ENCODE measurements at places on chromosomes 11 and 22.

- no peak for DNase-seq
These were observed 144.7 kb upstream of the LMO1 start for GRCh38 chr11:8408151-8408941.

GRCh38 chr11:472272-472671, 22.2 kb downstream of the PTDSS2 start:
- no peak for DNase-seq

- no peak for DNase-seq
These were observed 558.4 kb upstream of the CADM1 start for GRCh38 chr11:116062490-116063171.

DNA sequence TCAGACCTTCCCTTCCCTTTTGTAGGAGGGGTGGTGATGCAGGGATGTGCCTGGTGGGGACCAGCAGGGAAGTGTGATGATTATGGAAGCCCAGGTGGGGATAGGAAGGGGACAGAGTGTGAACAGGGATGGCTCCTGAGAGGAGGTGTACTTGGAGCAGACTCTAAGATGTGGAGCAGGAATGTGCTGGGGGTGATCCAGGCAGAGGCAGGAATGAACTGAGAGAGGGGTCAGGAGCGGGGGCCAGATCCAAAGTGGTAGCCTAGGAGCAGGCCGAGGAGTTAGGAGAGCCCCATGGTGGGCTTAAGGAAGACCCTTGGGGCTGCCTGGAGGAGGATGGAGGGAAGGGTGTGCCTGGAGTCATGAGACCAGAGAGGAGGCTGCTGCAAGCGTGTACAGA, 3.7 kb downstream of the NPTXR start:
- no peak for DNase-seq

GRCh38 chr11:125402435-125402834, 93.6 kb downstream of the FEZ1 start:
- no peak for DNase-seq

- DNase-seq = peak; percentile 30
These were observed 1065.2 kb downstream of the JRKL start for GRCh38 chr11:97454988-97455387.

DNA sequence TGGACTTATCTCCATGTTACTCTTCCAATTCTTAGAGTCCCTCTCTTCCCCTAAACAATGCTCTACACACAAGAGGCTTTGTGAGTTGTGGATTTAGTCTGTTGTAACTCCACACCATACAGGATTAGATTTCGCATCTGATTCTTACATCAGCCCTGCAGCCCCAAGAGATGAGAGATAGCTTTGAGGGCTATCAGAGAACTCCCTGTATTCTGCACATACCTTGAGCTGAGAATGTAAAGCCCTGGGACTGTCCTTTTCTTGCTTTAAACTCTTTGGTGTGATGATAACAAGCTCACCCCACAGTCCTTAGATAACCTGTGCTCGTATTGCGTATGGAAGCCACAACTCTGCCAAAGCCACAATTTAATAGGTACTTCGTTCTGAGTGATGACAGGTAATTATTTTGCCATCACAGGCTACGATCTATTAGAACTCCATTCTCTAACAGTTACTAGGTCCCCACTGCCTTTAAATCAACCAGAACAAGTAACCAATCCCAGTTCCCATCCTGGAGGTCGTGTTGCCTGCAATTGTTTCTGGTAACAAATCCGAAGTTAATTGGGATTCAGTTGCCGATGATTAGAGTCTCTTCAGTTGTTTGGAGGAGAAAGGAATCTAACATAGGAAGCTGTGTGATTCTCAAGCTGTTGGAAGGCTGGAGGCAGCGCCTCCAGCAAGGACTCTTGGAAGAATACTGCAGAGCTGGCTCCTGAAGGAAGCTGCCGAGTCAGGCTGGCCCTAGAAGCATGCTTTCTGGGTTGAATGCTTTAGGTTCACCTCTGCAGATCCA, 1.3 kb upstream of the PARVG start:
- DNase-seq = peak; percentile 63

- DNase-seq = no peak
These were observed 2.0 kb downstream of the SELENOM start for GRCh38 chr22:31105282-31105929.
